ENCODE measurements at places on chromosomes 12 and 14.

GRCh38 chr14:49306152-49306751, 279.9 kb downstream of the RPS29 start:
- DNase-seq: no peak

- no peak for DNase-seq
Observed at GRCh38 chr12:40833818-40834217, 141.6 kb downstream of the CNTN1 start.

DNA sequence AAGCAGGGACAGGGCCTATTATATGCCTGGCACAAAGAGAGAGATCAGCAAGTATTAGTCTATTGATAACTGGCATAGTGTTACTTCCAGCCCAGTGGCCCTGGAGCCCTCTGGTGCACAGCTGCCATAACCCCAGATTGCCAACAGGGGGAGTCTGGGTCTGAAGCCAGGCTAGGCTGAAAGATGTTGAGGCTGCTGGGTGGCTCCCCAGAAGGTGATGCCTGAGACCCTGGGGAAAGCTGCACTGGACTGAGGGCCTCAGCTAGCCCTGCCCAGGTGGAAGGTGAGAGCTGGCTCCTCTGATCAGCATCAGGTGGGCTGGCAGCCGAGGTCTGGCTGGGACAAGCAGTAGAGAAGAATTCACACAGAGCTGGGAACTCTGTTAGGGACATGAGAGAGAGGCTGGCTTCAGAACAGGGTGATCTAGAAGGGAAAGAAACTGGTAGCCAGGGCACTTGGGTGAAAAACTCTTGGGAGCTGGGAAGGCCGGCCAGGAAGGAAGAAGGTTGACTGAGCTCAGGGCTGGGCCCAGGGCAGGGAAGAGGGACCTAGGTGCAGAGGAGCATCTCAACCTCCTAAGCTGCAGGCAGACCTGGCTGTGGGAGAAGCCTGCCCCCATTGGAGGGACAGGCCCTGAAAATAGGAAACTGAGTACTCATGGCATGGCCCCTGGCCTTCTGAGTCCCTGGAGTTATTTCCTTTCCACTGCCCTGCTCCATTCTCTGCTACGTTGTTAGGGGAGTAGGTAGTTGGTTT, 3.9 kb downstream of the GZMH start:
- DNase-seq: peak; percentile 62

GRCh38 chr14:100071545-100071944, 6.3 kb downstream of the EVL start:
- no peak for DNase-seq

DNA sequence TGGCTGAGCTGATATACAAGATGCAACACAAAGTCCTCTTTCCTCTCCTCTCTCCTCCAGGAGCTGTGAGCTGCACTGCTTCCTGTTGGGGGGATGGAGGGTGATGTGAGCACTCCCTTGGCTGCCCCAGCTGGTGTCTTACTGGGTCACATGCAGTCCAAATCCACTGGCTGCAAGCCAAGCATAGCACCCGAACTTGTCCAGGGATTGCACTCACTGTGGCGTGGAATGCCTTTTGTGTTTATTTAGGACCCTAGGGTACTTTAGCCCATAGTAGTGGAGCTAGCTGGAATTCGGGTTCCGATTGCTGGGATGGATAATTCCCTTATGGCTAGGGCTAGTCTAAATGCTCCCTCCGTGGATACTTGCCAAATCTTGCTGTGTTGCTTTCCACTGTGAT, 424.9 kb upstream of the SYT1 start:
- no peak for DNase-seq

DNA sequence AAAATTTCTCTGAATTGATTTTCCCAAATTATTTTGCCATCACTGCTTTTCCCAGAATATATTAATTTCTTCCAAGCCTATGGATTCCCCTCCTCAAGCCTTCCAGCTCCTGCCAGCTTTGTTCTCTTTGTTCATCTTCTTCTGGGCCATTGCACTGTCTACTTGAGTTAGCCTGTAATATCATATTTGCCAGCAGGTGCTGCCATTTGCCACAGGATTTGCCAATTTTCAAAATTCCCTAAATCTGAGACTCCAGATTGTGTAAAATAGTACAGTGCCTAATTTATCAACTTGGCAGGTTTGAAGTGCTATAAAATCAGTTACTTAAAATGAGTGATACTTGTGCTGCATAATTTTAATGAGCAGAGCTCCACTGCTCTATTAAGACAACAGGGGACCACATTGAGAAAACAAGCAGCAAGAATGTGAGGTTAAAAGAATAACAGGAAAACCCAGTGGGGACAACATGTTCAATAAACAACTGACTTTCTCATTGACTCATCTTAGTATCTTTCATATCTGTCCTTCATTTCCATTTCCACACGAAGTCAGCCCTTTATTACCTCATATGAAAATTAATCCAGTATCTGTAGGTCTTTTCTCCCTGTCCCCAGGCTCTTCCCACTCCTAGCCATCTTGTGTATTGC, 84.6 kb upstream of the CCDC196 start:
- no peak for DNase-seq

GRCh38 chr14:50318031-50318626, 6.0 kb downstream of the DMAC2L start:
- DNase-seq: no peak

- no peak for DNase-seq
Observed at GRCh38 chr12:53493610-53494391, 5.5 kb downstream of the MAP3K12 start.

GRCh38 chr14:64198486-64198885, 95.7 kb downstream of the ESR2 start:
- DNase-seq: no peak

- no peak for DNase-seq
Observed at GRCh38 chr14:83473416-83474235, 1940.0 kb upstream of the SEL1L start.

- no peak for DNase-seq
Observed at GRCh38 chr12:130161261-130162243, 712 bp upstream of the FZD10 start.

GRCh38 chr12:19121449-19122018, 8.0 kb upstream of the PLEKHA5 start:
- DNase-seq: no peak

DNA sequence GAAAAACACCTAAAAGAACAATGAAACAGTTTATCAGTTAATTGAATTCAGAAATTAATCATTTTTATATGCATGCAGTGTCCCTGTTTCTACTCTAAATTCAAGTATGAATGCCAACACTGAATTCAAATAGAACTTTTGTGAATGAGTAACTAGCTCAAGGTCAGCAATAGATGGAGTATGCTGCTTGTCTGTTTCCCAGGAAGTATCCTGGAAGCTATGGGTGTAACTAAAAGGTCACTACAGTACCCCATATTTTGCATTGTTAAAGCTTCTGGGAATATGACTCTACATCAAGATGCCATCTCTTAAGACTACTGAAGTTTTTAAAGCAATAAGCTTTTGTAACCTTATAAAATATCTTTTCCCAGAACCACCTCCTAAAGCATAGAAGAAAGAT, 681.4 kb upstream of the FBXO33 start:
- DNase-seq: no peak

DNA sequence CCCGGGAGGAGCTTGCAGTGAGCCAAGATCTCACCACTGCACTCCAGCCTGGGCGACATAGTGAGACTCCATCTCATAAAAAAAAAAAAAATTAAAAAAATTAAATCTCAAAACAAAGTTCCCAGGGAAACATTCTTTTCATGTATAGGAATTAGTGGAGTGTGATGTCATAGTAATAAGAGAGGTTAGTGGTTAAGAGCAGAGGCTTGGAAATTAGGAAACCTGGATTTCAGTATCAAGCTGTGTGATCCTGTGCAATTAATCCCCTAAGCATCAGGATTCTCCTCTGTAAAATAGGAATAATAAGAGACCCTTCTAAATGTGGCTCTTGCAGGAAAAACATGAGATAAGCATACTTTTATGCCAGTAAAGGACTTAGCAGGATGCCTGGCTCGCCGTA, 3.1 kb upstream of the TXNRD1 start:
- DNase-seq: no peak

DNA sequence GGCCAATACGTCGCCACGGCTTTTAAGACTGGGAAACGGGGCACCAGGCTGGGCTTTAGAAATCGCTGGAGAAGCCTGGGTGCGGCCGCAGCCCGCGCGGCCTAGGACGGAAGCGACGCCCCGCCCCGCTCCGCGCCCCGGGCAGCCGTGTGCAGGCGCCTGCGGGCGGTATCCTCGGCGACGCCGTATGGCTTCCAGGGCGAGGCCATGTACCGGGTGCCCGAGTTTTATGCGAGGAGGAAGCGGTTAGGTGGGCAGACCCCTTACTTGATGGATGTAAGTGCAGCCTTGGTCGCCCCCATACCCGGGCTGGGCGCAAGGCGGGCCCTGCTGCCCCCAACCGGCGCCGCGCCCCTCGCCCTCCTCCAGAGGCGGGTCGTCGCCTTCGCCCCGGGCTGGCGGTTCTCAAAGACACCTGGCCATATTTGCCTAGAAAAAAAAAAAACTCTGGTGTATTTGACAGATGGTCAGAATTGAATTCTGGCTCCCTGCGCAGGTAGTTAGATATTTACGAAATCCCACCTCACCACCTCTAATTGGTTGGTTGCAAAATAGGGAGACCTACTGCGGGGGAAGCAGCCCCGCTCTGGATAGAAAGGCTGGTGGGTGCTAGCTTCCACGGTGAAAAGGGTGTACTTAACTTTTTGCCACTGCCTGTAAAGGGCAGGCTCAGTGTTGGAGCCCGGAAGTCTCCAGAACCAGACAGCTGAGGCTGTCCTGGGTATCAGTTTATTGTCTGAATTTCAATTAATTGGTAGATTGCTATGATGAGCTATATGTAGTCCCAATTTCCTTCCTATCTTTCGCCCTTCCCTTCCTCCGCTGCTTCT, at the start of gene PPP1R36:
TSS of gene PPP1R36 (plus strand) at position 171 of the 830 bp plus-strand sequence. CDS start at position 208, 37 bp downstream.
- DNase-seq: no peak

DNA sequence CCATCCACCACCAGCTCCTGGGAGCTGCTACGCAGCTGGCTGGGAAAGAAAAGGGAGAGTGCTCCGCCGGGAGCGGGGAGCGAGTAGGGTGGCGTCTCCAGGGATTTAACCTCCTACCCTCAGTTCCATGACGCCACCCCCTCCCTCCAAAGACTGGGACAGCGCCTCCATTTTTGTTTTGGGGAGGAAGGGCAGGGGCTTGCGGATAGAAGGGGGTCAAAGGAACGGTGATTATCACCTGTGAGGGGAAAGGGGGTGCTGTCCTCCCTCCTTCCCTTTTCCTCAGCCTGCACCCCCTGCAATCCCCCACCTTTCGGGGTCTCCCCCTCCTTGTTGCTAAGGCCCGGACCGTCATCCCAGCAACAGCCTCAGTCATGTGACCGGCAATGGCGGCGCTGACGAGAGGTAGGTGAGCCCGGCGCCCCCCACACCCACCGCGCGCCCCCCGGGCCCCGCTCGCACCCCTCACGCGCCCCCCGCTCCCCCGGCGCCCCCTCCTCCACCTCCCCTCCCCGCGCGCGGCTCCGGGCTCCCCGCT, at the start of gene DTX3:
TSS of gene DTX3 (plus strand) at position 371 of the 538 bp plus-strand sequence. CDS start 1,694 bp downstream, outside the sequence.
- no peak for DNase-seq

DNA sequence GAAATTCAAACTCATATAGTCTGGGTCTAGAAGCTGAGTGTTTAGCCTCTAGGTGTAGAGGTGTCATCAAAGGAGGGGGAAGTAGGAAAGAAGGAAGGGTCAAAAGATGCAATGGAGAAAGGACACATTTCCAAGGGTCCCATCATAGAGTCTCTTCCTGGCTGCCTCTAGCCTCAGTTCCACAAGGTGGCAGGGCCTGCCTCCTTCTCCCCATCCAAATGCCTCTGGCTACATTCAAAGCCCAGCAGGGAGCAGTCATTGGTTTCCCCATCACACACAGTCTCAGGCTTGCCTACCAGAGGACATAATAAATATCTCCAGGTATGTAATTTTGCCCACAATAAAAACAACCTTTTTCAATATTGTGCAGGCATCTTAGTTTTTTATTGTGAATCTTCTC, 2.1 kb upstream of the CCT2 start:
- DNase-seq: no peak

DNA sequence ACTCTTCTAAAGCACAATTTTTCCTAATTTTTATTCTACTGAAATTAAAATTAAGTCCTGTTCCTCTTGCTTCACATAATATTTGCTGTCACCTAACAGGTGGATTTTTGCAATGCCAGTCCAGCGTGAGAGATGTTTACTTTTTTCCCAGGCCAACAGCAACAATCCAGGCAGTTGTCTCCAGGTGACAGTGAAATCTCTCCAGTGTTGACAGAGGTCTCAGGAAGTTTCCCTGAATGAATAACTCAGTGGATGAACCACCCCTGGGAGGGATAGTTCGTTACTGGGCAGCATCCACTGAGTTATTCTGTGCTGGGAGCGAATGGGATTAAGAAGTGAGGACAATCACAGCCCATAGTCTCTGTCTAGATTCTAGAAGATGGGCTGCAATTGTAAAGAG, 7.1 kb upstream of the NT5DC3 start:
- DNase-seq: no peak

DNA sequence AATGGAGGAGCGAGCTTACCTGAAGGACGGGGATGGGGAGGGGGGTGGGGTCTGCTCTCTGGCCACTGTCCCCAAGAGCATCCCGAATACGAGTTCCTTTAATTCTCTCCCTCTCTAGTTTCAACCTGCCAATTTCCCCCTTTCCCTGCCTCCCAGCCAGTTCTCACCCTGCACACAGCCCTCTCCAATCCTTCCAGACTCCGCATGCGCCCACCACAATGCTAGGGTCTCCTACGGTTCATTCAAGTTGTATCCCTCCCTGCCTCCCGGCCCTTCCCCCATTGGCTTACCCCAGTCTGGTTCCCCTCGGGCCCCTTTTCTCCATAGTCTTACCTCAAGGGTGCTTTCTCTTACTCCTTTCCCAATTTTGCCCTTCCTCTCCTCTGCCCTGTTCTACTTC, 708 bp upstream of the IGFBP6 start:
- no peak for DNase-seq

DNA sequence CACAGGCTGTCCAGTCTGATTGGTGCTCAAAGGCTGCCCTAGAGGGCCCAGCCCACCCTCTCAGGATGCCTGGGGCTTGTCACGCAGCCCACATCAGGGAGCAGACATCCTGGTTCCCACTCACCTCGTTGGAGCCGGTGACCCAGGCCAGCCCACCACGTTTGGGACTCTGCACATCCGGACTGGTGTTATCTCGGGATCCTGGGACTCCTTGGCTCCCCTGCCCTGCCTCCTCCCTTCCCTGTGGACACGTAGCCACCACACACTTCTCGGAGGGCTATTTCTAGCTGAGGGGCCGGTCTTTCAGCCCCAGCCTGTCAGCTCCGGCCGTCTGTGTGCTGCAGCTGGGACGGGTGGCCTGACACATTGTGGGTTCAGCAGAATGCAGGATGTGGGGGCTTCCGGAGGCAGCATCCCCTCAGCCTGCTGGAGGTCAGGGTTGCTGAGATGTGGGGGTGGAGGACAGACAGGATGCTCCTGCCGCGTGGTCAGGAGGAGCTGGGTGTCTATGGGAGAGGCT, 12.8 kb upstream of the FGF23 start:
- DNase-seq: no peak

- DNase-seq: no peak
Observed at GRCh38 chr12:84757978-84758377, 154.6 kb downstream of the SLC6A15 start.

DNA sequence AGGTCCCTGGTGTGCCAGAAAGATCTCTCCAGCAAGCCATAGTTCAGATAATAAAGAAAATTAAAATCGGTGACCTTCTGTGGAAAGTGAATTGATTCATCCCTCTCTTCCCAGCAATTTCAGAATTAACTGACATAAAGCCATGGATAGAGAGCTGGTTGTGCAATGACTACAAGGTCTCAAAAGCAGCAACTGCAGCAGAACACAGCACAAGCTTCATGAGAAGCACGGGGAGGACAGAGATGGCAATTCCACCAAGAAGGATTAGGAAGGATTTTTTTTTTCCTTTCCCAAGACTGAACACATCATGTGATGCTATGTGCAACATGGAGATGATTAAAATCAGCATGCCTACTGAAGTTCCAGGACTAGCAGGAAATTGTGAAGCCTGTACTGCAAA, 154.9 kb upstream of the PLEKHG7 start:
- no peak for DNase-seq

Data from stimulated activated CD8-positive, alpha-beta memory T cell treated with anti-CD3 and anti-CD28 coated beads, Interleukin-7, amount 100 ng/mL, for 24 hours (primary cell).